IPS DF 6.9 (cell line): ENCODE measurements at places on chromosomes 7 and 10.

DNA sequence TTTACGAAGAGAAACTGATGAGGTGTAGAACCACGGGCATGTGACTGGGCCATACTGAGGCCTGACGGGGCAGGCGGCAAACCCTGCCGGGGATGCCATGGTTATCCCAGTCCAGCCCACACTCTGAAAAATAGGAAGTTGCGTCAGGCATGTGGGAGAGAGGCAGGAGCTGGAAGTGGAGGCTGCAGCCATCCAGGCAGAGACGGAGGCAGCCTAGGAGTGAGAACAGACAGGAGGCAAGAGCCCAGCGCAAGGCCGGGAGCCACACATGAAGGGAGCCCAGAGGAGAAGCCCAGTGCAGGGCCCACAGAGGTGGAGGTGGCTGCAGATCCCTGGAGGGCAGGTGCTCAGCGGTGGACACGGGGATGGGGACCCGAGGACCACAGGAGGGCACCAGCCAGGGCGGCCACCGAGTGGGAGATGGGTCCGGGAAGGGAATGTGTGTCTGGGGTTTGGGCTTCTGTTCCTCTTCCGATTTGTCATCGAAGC lies 175.2 kb upstream of the PPP2R2D start:
- DNase-seq: no peak

DNA sequence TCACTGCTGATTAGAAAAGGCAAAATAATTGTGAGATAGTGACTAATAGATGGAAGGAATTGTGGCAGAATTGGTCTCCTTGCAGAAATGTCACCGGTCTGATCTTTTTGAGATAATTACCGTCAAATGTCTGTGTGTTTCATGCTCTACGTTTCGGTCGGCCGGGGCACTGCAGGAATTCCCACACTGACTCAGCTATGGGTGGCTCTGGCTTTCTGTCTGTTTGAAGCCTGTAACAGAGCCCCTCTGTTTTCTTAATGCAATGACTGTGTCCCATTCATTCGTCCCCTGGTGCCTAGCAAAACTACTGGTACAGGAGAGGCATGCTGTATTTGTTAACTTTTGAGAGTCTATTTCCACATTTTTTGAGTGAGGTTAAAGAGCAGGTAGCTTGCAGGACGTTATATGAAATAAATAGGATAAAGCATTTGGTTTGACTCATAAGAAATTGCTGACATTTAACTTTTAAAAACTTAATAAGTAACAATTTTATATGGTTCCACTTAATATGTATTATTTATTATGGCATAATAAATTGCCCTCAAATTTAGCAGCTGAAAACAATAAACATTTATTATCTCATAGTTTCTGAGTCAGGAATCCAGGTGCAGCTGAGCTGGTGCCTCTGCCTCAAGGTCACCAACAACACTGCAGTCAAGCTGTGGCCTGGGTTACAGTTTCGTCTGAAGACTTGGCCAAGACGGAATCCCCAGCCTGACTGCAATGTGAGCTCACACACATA lies 53.3 kb upstream of the CTBP2 start:
- no peak for DNase-seq

GRCh38 chr10:50613150-50613549 lies 10.6 kb downstream of the SGMS1 start:
- DNase-seq: no peak

- no peak for DNase-seq
Observed at GRCh38 chr10:103510791-103511752, 17.6 kb downstream of the NEURL1 start.

DNA sequence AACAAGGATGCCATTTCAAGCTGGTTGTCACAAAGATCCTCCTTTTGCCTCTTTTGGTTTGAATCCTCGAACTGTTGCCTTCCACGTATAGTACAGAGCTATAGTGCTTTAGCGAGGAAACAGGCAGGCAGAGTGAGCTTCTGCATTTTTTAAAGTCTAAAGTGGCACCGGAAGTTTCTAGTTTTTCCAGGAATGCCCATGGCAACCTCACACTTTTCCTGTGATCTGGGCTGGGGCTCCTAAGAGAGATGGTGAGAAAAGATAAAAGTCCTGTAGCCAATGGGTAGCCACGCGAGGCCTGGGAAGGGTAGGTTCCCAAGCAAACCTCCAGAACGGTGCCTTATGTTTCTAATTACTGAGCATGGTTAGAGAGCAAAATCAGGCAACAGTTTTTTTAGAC lies 76.7 kb downstream of the CALD1 start:
- no peak for DNase-seq

GRCh38 chr7:158029509-158029908 lies 558.1 kb downstream of the PTPRN2 start:
- DNase-seq: no peak

DNA sequence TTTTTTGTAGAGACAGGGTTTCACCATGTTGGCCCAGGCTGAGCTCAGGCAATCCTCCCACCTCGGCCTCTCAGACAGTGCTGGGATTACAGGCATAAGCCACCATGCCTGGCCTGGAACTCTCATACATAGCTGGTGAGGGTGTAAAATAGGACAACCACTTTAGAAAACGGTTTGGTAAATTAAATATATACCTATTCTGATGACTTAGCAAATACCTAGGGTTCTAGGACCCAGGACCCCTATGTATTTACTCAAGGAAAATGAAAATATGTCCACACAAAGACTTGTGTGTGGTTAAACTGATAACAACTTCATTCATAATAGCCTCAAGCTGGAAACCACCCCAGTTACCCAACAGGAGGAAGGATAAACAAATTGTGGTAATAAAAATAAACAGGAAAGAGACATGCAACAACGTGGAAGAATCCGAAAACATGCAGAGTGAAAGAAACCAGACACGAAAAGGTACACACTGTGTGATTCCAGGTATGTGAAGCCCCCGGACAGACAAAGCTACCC lies 52.7 kb downstream of the CARD11 start:
- no peak for DNase-seq

GRCh38 chr10:62528441-62528840 lies 154.3 kb downstream of the ZNF365 start:
- no peak for DNase-seq

DNA sequence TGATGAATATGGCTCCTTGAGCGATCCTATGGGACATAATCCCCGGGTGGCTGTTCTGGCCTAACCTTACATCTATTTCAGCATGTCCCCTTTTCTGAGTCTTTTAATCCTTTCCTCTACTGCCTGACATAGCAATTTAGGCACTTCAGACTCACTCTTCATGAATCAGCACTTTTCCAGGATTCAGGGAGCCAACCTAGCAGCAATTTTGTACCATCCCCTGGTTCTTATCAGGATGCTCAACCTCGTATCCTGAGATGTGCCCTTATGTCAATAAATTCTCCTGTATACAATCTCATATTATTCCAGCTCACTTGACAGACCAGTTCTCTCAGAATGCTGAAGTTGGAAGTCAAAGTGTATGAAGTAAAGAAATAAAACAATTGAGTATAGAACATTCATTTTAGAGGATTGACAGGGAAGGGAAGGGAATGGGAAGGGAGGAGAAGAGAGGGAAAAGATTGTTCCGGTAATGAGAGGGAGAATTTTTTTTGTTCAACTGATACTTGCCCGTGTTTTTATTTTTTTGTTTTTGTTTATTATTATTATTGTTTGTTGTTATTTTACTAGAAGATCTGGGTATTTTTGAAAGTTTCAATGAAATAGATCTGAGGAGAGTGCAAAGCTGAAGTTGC lies 8.2 kb upstream of the ZC3HAV1 start:
- no peak for DNase-seq

GRCh38 chr7:43004082-43004481 lies 71.9 kb downstream of the MRPL32 start:
- no peak for DNase-seq

- DNase-seq: no peak
Observed at GRCh38 chr7:158353606-158354570, 233.7 kb downstream of the PTPRN2 start.

DNA sequence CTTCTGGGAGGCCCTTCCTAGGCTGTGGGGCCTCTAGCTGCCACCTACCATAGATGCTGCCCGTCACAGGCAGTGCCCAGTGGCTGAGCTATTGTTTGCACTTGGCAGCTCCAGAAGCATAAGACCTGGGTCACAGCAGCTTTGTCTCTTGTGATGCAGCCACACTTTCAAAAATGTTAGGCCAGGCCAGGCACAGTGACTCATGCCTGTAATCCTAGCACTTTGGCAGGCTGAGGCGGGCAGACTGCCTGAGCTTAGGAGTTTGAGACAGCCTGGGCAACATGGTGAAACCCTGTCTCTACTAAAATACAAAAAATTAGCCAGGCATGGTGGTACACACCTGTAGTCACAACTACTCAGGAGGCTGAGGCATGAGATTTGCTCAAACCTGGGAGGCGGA lies 9.5 kb upstream of the KAZALD1 start:
- DNase-seq: no peak

- DNase-seq: no peak
Observed at GRCh38 chr10:65891073-65891981, 1034.5 kb upstream of the LRRTM3 start.

DNA sequence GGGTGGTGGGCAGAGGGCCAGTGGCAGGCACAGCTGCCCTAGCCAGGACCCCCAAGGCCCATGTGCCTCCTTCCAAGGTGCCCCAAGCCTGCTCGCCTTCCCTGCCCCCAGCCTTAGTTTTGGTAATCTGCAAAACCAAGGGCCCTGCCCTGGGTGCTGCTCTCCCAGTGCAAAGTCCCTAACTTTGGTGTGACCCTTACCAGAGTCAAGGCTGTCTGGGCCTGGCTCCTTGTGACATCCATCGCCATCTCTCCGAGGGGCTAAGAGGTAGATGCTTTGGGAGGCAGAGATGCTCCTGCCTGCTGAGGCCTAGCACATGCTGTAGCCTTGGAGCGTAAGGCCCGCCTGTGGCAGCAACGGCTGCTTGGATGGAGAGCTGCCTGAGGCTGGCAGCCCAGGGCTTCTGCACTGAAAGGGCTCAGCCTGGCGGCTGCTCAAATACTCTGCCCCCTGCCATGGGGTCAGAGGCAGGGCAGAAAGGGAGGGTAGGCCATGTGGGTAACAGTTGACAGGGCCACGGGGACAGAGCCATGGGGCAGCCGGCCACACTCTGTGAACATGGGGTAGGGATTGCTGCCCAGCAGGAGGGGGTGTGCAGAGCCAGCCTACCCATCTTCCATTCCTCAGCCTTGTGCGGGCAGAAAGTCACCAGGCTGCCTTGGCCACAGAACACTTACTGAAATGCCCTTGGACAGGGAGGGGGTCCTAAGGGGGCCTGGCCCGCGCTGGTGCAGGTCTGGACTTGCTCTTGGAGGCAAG lies 17.9 kb upstream of the MYL7 start:
- no peak for DNase-seq

DNA sequence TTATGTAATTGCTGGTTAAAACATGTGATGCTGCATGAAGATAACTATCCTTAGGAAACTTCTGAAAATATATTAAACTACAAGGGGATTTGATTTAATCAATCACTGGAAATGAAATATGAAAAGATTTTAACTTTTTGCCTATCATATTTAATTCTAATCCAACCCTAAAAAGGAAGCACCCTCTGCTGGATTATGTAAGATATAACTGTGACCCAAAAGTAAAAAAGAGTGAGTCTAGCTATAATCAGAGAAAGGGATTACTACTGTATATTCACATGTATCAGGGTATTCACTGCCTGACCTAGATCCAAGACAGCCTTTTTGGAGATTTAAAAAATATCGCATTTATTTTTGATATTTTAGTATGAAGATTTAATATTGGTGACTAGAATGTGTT lies 295.5 kb downstream of the MDFIC start:
- no peak for DNase-seq

GRCh38 chr10:117638200-117638599 lies 95.7 kb downstream of the EMX2 start:
- DNase-seq: no peak

GRCh38 chr7:15680446-15680845 lies 6.0 kb downstream of the MEOX2 start:
- DNase-seq: no peak

DNA sequence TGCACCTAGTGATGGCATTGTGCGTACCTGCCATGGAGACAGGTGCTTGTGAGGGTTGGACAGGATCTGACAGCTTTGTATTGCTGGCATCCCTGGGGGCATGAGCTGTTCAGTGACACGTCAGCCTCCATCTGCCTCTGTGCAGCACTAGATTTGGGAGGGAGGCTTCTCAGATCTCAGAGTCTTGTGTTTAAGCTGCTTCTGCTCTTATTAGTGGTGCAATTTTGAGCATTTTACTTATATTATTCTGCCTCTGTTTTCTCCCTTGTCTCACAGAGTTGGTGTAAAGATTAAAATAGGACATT lies 5.1 kb downstream of the ARHGAP22 start:
- no peak for DNase-seq

GRCh38 chr10:11712744-11713143 lies 29.4 kb upstream of the ECHDC3 start:
- DNase-seq: no peak

GRCh38 chr7:116687801-116688201 lies 15.8 kb downstream of the MET start:
- no peak for DNase-seq

DNA sequence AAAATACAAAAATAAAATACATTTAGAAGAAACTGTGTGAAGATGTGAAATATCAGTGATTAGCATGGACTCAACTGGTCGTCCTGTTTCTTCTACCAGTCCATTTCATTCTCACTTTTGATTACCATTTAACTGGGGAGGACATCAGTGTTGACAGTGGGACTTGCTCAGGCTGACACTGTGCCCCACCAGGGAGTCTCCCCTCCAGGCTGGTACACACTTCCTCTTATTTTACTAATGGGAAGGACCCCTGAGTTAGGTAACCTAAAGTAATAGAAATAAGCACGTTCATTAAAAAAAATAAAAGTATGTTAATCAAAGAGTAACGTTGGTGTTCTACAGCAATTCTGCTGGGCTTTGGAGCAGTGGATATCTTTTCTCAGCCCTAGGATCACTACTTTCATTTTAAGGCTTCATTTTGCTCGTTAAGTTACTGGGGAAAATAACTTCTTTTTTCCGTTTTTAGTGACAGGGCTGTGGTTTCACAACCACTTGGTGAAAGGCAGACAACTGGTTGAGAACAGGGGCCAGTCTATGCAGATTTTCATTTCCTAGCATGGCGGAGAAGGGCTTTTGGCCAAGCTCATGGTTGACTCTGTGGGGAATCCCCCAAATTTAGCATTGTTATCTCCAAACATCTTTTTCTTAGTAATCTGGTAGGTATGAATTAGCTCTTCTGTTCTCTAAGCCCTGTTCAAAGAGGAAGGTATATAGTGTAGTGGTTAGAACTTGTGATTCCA lies 2.1 kb downstream of the SNX10 start:
- DNase-seq: no peak

DNA sequence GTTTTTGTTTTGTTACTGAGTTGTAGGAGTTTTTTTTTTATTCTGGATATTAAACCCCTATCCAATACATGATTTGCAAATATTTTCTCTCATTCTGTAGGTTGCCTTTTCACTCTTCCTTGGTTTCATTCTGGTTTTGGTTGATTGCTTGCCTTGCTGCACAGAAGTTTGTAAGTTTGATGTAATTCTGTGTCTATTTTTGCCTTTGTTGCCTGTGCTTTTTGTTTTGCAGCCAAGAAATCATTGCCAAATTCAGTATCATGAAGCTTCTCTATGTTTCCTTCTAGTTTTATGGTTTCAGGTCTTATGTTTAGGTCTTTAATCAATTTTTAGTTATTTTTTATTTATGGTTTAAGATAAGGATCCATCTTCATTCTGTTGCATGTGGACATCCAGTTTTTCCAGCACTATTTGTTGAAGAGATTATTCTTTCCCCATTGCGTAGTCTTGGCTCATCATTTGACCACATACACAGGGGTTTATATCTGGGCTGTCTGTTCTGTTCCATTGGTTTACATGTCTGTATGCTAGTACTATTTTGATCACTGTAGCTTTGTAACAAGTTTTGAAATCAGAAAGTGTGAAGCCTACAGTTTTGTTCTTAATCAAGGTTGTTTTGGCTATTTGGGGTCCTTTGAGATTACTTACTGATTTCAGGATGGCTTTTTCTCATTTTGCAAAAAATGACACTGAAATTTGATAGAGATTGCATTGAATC lies 26.4 kb downstream of the BMPR1A start:
- no peak for DNase-seq

GRCh38 chr10:35452171-35452570 lies 115.9 kb downstream of the CCNY start:
- DNase-seq: no peak
